Activated CD4-positive, alpha-beta T cell treated with anti-CD3 and anti-CD28 coated beads, Interleukin-2, amount 50 U/mL, for 48 hours (primary cell): ENCODE measurements at places on chromosomes 12 and 14.

DNA sequence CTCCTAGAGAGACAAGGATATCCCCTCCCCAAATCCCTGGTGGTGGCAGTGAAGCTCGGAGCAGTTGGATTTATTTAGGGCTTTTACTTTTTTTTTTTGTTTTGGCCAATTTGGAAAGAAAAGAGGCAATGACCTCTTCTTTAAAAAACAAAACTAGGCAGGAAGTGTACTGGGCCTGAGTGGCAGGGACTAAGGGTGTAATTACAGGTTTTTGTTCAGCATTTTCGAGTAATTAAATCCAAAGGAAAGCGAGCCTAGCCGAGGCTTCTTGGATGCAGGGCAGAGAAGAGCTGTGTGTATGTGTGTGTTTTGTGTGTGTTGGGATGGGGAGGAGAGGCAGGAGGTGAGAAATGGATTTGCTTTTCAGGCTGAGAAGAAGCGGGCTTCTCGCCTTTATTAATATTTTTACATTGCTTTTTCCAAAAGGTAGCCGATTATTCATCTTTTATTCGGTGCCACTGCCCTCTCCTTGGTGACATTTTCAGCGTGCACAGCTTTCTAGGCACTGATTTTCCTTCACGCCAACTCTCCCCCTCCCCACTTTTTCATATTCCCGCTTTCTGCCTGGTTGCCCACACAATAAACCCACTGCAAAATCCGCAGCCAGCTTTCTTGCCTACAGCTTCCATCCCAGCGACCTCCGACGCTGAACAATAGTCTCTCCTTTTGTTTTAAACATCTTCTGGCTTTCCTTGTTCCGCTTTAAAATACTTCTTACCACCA lies 8.9 kb upstream of the IRF2BPL start:
- DNase-seq = no peak

GRCh38 chr12:114744691-114745090 lies 60.7 kb upstream of the TBX3 start:
- DNase-seq = no peak

DNA sequence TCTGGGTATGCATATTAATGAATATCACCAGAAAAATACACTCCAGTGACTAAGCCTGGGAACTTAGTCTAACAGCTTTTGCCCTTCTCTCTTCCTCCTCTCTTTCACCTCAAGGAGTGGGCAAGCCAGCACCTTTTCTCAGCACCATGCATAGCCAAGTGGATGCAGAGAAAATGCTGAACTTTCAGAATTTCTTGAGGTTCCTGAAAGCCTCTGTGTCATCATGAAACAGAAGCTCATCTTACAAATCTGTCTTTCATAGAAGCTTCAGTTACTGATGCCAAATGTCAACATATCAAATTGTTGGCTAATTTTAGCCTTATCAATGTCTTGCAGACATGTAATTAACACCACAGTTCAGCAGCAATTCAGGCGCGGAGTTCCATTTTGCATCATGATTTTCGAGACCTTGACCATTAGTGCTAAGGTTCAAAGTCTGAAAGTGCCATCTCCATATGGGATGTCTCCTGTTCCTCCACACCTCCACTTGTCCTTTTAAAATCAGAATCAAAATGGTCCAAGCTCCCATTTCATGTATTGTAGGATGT lies 51.1 kb upstream of the RPH3A start:
- DNase-seq = no peak

- DNase-seq = no peak
These were observed 45.9 kb upstream of the SLC6A13 start for GRCh38 chr12:308511-308910.

DNA sequence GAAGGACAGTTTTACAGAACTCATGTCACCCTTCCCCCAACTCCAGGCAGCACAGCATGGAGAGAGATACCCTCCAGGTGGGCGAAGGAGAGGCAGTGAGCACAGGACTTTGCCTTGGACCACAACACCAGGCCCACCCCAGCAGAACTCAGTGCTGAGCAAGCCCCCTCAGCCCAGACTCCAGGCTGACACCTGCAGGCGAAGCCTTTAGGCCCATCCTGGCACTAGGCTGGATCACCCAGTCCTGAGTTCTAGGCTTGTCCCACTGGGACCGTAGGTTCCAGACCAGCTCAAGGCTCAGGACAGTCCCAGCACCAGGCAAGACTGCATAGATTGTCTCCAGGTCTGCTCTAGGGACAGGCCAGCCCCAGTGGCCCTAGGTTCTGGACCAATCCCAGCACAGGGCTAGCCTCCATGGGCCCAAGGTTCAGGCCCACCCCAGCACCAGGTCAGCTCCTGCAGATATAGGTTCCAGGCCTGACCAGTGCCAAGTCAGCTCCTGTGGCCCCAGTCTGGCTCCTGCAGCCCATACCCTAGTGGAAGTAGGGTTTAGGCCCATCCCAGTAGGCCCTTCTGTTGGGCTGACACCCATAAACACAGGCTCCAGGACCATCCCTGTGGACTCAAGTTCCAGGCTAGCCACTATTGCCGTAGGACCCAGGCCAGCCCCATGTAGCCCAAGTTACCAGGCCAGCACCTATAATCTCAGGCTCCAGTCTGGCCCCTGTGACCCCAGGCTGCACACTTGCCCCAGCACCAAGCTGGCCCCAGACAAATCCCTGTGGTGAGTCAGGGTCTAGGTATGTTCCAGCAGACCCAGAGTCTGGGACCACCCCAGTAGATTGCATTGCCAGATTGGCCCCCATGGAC lies 9.4 kb downstream of the WASHC3 start:
- DNase-seq = no peak

DNA sequence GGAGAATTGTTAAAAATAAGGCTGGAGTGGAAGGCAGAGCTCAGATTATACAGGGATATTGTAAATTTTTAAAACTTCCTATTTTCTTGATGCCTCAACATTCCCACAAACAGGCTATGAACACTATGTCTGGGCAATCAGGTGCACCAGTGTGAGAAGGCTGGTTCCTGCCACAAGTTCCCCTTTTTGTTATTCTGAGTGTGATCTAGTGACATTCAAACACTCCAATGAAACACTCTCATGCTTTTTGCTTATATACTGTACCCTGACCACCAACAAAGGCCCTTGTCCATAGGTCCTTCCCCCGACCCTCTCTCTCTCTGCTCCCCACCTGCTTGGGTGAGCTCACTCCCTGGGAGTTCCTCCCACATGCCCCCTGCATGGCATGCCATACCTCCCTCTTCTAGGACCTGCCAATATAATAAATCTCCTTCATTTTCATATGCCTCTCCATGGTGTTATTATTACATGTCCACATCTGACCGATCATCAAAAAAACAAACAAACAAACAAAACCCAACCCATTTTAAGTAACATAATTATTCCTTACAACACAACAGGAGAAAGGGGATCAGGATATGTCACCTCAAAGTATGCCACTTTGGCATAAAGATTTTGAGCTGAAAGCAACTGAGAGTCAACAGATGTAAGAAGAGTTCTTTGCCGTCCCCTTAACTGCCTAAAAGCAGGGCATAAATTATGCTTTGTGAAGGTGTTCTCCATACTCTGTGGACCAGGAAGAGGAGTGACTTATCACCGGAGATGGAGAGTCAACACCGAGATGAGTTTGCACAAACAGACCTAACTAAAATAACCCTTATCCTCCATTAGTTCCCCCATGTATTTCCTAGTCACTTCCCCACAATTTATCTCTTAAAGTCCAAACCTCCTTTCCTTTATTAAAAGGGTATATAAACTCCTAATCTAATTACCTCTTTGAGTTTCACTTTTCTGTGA lies 42.5 kb upstream of the CATSPERB start:
- no peak for DNase-seq
